Endothelial cell of coronary artery (primary cell): ENCODE measurements at places on chromosomes 7 and 10. TPM values are rescaled to one million over a fixed set of nuclear protein-coding genes. Genes with fewer than 3 reads are reported as not detected.

ITIH5 gene
- total RNA-seq, result 0.19 TPM in 1 of 2 replicates, not detected in the other

AGR3 gene
- total RNA-seq, result not detected in 2 replicates

IL15RA gene
- total RNA-seq, result 8.5 and 9.7 TPM in 2 replicates

PPP1R17 gene
- total RNA-seq, result not detected in 2 replicates

SLC25A28 gene
- 9.8 and 14.7 TPM in 2 replicates for total RNA-seq

NUTM2E gene
- total RNA-seq, result 0.09 TPM in 1 of 2 replicates, not detected in the other

VAX1 gene
- not detected in 2 replicates for total RNA-seq

TRDMT1 gene
- 4.3 and 7.4 TPM in 2 replicates for total RNA-seq

IFIT1B gene
- not detected in 2 replicates for total RNA-seq

JCAD gene
- total RNA-seq, result 44.5 and 52.4 TPM in 2 replicates

BMS1 gene
- 21.6 and 28.1 TPM in 2 replicates for total RNA-seq

DIP2C gene
- 5.0 and 7.2 TPM in 2 replicates for total RNA-seq

CALN1 gene
- total RNA-seq, result not detected in 2 replicates
